ENCODE measurements at places on chromosomes 6 and 20.

DNA sequence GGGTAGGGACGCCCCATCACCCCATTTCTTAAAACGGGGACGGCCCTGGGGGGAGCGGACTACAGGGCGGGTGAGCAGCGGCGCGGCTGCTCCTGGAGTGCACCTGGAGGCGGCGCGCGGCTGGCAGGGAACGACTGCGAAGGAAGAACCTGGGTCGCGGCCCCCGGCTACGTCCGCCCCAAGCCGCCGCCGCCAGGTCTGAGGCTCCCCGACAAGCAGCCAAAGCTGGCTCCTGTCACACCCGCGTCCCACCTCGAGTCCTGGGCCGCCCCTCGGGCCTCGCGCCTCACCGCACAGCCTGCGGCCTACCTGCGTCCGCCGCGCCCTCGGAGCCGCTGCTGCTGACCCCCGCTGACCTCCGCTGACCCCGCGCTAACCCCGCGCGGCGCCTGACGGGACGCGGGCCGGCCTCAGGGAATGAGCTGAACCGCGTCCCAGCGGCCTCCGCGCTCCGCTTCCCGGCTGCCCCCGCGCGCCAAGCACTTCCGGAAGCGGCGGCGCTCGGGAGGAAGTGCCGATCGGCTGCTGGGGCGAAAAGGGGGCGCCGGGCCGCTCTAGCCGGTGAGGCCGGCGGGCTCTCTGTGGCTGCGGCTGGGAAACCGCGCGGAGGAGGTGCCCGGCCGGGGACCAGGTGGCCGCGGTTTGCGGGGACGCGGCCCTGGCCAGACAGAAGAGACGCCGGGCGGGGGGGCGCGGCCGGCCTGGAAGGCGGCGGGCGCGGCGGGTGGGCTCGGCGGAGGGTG lies at the start of the genes ARFRP1 and ZGPAT:
Gene ARFRP1 (minus strand): TSS at position 419 of the 743 bp plus-strand sequence. CDS start 885 bp downstream, outside the sequence.
Gene ZGPAT (plus strand): TSS at position 482 of the 743 bp plus-strand sequence. CDS start 542 bp downstream, outside the sequence.
- peaks cover 58% of the 10 kb centered on the region for H3K4me1 ChIP-seq
- peaks cover 74% of the 10 kb centered on the region for H3K36me3 ChIP-seq
- peak; percentile 95 for DNase-seq
- peak within 1 kb of the TSS; percentile 96 for H3K27ac ChIP-seq
- no peaks in the 10 kb centered on the region for H3K27me3 ChIP-seq

GRCh38 chr6:51616243-51616642 lies 471.2 kb downstream of the PKHD1 start:
- no peaks in the 10 kb centered on the region for H3K27me3 ChIP-seq
- no peaks in the 10 kb centered on the region for H3K4me1 ChIP-seq
- H3K27ac ChIP-seq, result no peak overlapping the region
- no peak for DNase-seq
- no peaks in the 10 kb centered on the region for H3K36me3 ChIP-seq

DNA sequence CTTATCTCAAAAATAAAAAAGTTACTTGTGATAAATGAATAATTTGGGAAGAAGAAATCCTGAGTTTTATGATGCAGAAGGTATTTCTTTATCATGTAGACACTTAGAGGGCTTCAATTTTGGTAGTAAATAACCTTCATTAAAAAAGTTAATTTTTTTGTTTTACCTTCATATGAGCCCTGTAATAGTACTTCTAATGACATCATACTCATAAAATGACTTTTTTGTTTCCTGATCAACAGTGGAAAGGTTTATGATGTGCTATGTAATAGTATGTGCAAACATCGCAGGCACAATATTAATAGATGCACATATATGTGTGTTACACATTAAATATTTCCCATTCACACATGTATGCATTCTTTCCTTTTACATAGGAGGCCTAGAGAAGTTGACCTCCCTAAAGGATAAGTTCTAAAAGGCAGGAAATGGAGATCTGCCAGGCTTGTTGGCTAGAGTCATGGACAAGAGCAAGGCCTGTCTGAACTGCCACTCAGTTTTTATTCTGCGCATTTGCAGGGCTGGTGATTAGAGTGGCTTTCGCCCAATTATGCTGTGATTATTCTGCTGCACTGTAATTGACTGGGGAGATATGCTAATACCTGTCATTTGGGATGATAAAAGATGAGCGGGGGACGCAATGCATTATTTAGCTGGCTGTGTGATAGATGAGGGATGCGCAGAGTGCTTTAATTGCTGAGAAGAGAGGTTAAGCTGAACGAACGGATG lies 272.6 kb downstream of the TMEM242 start:
- peaks cover 19% of the 10 kb centered on the region for H3K4me1 ChIP-seq
- H3K36me3 ChIP-seq, result no peaks in the 10 kb centered on the region
- no peaks in the 10 kb centered on the region for H3K27me3 ChIP-seq
- H3K27ac ChIP-seq, result no peak overlapping the region
- no peak for DNase-seq
- H3K4me3 ChIP-seq, result no peak overlapping the region

DNA sequence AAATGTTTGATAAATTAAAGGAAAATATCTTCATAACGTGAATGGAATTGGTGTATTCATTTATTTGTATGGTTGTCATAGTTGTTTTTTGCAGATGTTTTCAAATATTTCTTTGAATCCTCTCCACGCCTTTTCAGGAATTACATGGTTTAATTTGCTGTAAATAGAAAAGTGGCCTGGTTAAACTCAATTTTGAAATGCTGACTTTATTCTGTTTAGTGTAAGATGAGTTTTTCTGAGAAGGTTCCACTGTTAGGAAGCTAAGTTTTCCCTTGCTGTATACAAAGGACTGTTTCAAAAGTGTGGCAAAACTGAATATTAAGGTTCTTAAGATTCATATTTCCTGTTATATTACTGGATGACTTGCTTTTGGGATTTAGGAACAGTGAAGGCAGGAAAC lies 503 bp upstream of the ZC2HC1B start:
- H3K4me1 ChIP-seq, result no peaks in the 10 kb centered on the region
- no peaks in the 10 kb centered on the region for H3K27me3 ChIP-seq
- DNase-seq, result no peak
- H3K4me3 ChIP-seq, result no peak overlapping the region
- no peak overlapping the region for H3K27ac ChIP-seq

GRCh38 chr6:142810952-142811514 lies 133.9 kb downstream of the HIVEP2 start:
- no peak for DNase-seq
- H3K4me1 ChIP-seq, result no peaks in the 10 kb centered on the region
- no peaks in the 10 kb centered on the region for H3K27me3 ChIP-seq
- no peak overlapping the region for H3K4me3 ChIP-seq
- no peaks in the 10 kb centered on the region for H3K36me3 ChIP-seq

DNA sequence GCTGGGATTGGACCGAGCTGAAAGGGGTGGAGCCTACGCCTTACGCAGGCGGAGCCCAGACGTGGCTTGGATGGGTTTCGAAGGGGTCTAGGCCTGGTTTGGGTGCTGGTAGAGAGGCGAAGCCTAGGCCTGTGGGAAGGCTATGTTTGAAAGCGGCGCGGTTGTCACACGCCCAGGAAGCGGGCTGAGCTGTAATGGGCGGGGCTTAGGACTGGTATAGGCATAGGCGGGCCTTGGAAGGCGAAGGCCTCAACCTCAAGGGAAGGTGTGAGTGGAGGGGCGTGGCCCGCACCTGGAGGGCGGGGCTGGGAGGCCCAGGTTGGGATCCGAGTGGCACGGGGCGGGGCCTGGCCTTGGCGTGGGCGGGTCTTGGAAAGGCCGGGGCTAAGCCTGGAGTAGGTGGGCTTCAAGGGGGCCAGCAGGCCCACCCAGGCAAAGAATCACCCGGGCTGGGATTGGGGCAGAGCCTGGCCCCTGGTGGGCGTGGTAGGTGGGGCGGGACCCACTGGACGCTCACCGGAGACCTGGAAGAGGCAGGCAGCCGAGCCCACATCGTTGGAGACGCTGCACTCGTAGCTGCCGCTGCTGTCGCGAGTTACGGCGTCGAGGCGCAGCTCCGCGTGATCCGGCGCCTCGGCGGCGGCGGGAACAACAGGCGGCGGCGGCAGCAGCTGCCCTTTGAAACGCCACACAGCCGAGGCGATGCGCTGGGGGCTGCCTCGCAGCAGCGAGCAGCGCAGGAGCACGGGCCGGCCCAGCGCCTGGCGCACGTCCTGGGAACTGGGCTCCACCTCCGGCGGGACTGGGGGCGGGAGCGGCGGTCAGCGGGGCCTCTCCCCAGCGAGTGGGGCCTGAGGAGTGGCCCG lies 49.0 kb downstream of the MDGA1 start:
- H3K27me3 ChIP-seq, result no peaks in the 10 kb centered on the region
- no peaks in the 10 kb centered on the region for H3K36me3 ChIP-seq
- peak; percentile 86 for DNase-seq
- H3K4me3 ChIP-seq, result no peak overlapping the region
- peaks cover 28% of the 10 kb centered on the region for H3K4me1 ChIP-seq

DNA sequence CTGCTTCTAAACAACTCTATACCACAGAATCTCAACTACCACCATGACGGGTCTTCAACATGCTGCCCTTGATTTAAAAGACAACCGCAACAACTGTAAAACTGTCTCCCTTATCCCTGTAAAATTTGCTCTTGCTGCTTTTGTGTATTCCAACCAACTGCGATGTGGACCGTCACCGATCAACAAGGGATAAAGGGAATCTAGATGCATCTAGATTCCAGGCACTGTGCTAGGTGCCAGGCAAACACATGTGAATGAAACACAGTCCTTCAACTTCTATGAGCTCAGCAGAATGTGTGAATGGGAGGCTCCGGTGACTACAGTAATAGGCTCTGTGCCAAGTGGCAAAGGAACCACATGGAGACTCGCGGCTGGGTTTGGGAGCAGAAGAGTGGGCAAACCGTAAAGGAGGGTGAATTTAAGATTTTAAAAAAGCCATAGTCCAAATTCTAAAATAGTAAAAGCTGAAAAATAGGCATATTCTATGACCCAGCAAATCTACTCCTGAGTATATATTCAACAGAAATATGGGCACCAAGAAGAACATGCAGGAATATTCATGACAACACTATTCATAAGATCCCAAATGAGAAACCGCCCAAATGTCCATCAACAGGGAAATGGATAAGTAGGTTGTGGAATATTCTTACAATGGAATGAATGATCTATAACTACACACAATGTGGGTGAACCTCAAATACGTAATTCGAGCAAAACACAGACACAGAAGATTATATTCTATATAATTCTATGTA lies 3.7 kb upstream of the PRND start:
- H3K4me1 ChIP-seq, result no peaks in the 10 kb centered on the region
- no peak overlapping the region for H3K27ac ChIP-seq
- H3K36me3 ChIP-seq, result no peaks in the 10 kb centered on the region
- H3K27me3 ChIP-seq, result peaks cover 34% of the 10 kb centered on the region

DNA sequence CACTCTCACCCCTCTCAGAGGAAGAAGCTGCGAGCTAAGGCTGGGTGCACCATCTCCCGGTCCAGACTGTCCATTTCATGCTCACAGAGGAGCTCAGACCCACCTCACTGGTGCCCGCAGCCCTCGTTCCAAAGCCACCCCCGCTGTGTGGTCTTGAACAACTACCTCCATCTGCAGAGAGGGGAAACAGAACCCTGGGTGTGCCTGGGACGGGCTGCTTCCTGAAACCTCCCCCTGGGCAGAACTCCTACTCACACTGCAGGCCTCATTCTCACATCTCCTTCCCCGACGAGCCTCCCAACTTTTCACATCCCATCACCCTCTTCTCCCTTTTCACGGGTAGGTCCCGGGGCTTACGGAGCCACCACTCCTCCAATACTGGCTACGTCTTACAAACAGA lies 18.1 kb downstream of the PMEPA1 start:
- H3K4me1 ChIP-seq, result no peaks in the 10 kb centered on the region
- H3K36me3 ChIP-seq, result no peaks in the 10 kb centered on the region
- no peak overlapping the region for H3K27ac ChIP-seq
- no peak for DNase-seq
- peaks cover 52% of the 10 kb centered on the region for H3K27me3 ChIP-seq

GRCh38 chr6:34120953-34121675 lies 24.8 kb downstream of the GRM4 start:
- no peaks in the 10 kb centered on the region for H3K36me3 ChIP-seq
- no peak overlapping the region for H3K4me3 ChIP-seq
- H3K27me3 ChIP-seq, result peaks cover 43% of the 10 kb centered on the region
- no peak overlapping the region for H3K27ac ChIP-seq
- DNase-seq, result no peak

- no peaks in the 10 kb centered on the region for H3K27me3 ChIP-seq
- H3K4me1 ChIP-seq, result peaks cover 54% of the 10 kb centered on the region
- H3K27ac ChIP-seq, result peak overlapping the region; percentile 88
These were observed 1.9 kb downstream of the PPP1R18 start for GRCh38 chr6:30684386-30685156.

- H3K4me1 ChIP-seq, result peaks cover 40% of the 10 kb centered on the region
- H3K27ac ChIP-seq, result peak overlapping the region; percentile 80
- H3K36me3 ChIP-seq, result no peaks in the 10 kb centered on the region
These were observed 180.6 kb downstream of the FOXA2 start for GRCh38 chr20:22403632-22404361.

GRCh38 chr6:155311583-155311982 lies 2.7 kb downstream of the TFB1M start:
- no peaks in the 10 kb centered on the region for H3K27me3 ChIP-seq
- H3K36me3 ChIP-seq, result peaks cover 61% of the 10 kb centered on the region
- peaks cover 7% of the 10 kb centered on the region for H3K4me1 ChIP-seq
- no peak overlapping the region for H3K27ac ChIP-seq
- no peak overlapping the region for H3K4me3 ChIP-seq

- no peaks in the 10 kb centered on the region for H3K36me3 ChIP-seq
- no peaks in the 10 kb centered on the region for H3K27me3 ChIP-seq
- DNase-seq, result no peak
- H3K27ac ChIP-seq, result no peak overlapping the region
These were observed 82.9 kb upstream of the RNF217 start for GRCh38 chr6:124879110-124879991.

- no peak overlapping the region for H3K4me3 ChIP-seq
- peaks cover 61% of the 10 kb centered on the region for H3K4me1 ChIP-seq
- 0 out of 3 replicates have a peak, but pooled peaks cover 2% of the 10 kb centered on the region for H3K36me3 ChIP-seq
- DNase-seq, result peak; percentile 24
- no peaks in the 10 kb centered on the region for H3K27me3 ChIP-seq
These were observed 56.7 kb upstream of the MRAP2 start for GRCh38 chr6:83976871-83977270.

DNA sequence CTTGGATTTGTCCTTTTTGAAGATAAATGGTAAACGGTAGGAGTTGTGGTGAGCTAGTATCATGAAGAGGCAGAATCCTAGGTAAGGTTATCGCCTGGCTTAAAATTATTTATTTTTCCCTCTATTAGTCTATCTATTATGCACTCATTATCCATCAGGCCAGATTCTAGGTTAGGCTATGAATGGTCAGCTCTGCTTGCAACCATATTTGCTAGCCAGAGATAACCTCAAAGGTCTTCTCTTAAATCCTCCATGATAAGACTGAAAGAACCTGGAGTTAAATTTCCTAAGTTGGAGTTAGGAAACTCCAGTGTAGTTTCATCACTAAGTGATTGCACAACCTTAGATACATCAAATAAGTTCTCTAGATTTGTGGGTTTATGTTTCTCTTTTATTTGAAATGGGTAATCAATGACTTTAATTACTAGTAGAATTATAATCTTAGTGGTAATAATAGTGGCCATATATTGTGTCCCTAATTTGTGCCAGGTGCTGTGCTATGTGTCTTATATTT lies 302.1 kb upstream of the RUNX2 start:
- H3K36me3 ChIP-seq, result no peaks in the 10 kb centered on the region
- no peak for DNase-seq
- H3K27ac ChIP-seq, result no peak overlapping the region
- no peaks in the 10 kb centered on the region for H3K4me1 ChIP-seq
- no peak overlapping the region for H3K4me3 ChIP-seq
- H3K27me3 ChIP-seq, result no peaks in the 10 kb centered on the region

- no peak for DNase-seq
- peaks cover 42% of the 10 kb centered on the region for H3K27me3 ChIP-seq
- no peak overlapping the region for H3K4me3 ChIP-seq
- H3K4me1 ChIP-seq, result peaks cover 11% of the 10 kb centered on the region
These were observed 18.7 kb upstream of the HCK start for GRCh38 chr20:32033316-32033715.

All from K562 (cell line).